ENCODE measurements at places on chromosomes 11 and 22.

GRCh38 chr11:70854901-70855556 lies 397.3 kb downstream of the SHANK2 start:
- DNase-seq: no peak

DNA sequence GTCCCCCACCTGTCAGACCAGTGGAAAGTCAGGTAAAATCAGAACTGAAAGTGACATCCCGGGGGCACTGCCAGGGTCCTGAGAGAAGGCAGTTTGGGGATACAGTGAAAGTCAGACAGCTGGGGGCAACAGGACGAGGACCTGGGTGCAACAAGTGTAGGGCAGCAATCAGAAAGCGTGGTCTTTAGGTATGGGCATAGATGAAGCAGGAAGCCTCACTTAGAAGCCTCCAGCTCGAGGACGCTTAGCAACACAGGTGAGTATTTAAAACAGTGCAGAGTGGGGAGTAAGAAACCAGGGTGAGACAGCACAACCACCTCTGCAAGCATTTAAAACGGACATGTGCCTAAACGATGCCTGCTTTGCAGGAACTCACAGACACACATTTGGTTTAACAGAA lies 64.6 kb upstream of the POU2AF1 start:
- no peak for DNase-seq

DNA sequence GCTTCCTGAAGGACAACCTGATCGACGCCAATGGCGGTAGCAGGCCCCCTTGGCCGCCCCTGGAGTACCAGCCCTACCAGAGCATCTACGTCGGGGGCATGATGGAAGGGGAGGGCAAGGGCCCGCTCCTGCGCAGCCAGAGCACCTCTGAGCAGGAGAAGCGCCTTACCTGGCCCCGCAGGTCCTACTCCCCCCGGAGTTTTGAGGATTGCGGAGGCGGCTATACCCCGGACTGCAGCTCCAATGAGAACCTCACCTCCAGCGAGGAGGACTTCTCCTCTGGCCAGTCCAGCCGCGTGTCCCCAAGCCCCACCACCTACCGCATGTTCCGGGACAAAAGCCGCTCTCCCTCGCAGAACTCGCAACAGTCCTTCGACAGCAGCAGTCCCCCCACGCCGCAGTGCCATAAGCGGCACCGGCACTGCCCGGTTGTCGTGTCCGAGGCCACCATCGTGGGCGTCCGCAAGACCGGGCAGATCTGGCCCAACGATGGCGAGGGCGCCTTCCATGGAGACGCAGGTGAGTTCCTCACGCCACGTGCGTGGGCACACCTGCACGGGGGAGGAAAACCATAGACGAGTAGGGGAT lies 1.5 kb downstream of the BCR start:
- no peak for DNase-seq

DNA sequence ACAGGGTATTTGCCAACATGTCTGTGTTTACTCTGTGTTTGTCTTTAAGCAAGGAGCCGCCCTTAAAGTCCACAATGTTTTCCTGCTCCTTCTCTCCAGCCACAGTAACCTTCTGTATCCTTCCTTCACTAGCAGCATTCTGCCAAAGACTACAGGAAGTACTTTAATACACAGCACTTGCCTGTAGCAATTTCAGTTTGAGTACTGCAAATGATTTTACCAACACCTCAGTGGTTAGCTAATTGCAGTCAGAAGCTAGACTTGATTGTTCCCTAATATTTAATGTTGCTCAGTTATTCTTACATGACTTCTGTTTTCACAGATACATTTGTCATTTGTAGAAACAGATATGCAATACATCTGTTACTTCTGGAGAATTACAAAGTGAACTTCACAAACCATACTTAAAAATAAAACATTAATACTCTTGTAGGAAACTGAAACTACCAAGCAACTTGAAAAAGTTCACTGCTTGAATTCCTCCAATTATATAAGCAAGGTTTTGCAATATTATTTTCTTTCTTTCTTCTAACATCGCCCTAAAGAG lies 69.1 kb downstream of the FCHSD2 start:
- no peak for DNase-seq

- DNase-seq: no peak
Measured at GRCh38 chr22:23457380-23457985, 122.6 kb downstream of the IGLL1 start.

DNA sequence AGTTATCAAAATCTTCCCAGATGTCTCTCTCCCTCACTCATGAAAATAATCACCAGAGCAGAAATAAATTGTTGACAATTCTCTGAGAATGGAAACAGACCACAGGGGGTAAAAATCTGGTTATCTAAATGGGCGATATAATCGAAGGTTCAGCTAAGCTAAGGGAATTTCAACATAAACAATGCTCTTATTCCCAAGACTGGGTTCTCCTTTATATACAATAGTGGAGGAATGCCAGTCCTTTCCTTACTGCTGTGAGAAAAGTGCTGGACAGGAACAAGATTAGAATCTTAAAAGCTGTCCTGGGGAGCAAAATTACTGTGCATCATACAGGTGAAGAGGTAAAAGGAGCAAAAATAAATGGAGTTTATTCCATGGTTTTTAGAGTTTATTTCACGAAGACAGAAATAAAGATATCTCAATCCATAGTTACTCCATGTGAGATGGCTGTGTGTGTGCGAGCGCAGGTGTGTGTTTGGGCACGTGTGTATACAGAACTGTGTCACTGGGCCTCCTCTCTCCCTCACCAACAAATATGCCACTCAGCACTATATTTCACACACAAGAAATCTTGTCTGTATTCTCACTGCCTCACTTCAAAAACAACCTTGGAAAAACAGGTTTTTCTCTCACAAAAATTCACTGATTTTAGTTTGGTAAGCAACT lies 385.6 kb downstream of the DCDC1 start:
- DNase-seq: no peak

DNA sequence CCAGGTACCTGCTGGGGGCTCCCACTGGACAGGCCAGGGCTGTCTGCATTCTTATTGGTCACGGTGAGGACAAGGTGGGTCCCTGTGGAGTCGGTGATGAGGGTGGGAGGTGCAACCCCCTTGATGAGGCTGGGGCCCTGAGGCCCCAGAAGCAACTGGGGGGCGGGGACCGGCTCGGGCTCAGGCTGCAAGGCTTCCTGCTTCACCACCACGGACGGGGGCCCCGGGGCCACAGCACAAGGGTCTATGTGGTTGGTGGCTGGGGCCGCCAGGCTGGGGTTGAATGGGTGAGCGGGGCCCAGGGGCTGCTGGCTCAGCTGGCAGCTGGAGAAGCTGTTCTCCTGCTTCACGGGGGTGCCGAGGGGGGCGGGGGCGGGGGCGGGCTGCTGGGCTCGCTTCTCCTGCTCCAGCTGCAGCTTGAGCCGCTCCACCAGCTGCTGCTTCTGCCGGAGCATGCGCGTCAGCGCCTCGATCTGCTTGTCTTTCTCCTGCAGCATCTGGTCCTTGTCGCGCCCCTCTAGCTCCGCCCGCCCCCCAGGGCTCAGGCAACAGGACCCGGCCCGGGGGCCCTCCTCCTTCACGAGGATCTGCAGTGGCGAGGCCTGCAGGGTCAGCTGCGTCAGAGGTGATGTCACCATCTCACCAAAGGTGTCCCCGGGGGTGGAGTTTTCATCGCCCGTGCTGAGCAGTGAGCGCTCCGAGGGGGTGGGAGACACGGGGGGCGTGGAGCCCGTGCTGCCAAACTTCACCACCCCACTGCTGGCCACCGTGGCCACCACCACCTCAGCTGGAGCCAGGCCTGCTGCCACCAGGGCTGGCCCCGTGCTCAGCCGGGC lies 48.2 kb downstream of the SGSM3 start:
- no peak for DNase-seq

- DNase-seq: no peak
Measured at GRCh38 chr22:31998784-31999385, 44.2 kb upstream of the SLC5A1 start.

- DNase-seq: no peak
Measured at GRCh38 chr11:13183094-13183825, 94.3 kb upstream of the BMAL1 start.

- no peak for DNase-seq
Measured at GRCh38 chr22:23806837-23807236, 20.1 kb downstream of the SMARCB1 start.

DNA sequence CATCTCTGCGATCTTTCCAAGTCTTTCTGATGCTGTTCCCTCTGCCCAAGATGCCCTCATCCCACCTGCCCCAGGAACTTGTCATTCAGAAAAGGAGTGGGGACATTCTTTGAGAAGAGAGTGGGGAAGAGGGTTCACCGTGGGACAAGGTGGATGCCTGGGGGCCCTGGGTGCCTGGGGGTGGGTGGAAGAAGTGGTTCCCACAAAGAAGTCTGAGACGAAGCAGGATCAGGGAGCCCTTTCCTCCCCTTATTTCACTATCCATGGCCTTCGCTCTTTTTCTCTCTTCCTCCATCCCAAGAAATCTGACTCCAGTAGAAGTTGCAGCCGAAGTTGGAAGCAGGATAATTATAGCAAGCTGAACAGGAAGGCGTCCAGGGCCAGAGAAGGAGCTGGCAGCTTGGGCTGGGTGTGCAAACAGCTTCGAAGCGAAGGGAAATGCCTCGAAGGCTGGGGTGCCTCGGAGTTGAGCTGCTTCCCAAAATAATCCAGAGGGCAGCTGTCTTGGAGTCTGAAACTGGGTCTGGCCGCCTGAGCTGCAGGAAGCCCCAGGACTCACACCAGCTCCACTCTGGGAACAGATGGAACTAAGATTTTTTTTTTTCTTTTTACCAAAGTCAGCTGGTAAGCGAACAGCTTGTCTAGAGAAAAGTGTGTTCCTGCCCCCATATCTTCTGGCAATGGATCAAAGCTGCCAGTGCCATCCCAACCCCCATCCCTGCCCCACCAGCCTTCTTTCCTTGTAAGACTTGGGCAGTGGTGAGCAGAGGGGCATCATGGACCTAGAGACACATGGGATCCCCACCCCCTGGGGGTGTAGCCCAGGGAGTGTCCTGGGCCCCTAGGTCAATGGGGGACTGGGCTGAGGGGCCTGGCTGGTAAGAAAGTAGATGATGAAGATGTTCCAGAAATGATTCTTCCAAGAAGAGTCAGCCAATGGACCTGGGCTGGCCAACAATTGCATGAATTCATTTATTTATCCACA lies 31.5 kb downstream of the PARVG start:
- no peak for DNase-seq

- no peak for DNase-seq
Measured at GRCh38 chr22:26199665-26200064, 30.4 kb downstream of the SEZ6L start.

DNA sequence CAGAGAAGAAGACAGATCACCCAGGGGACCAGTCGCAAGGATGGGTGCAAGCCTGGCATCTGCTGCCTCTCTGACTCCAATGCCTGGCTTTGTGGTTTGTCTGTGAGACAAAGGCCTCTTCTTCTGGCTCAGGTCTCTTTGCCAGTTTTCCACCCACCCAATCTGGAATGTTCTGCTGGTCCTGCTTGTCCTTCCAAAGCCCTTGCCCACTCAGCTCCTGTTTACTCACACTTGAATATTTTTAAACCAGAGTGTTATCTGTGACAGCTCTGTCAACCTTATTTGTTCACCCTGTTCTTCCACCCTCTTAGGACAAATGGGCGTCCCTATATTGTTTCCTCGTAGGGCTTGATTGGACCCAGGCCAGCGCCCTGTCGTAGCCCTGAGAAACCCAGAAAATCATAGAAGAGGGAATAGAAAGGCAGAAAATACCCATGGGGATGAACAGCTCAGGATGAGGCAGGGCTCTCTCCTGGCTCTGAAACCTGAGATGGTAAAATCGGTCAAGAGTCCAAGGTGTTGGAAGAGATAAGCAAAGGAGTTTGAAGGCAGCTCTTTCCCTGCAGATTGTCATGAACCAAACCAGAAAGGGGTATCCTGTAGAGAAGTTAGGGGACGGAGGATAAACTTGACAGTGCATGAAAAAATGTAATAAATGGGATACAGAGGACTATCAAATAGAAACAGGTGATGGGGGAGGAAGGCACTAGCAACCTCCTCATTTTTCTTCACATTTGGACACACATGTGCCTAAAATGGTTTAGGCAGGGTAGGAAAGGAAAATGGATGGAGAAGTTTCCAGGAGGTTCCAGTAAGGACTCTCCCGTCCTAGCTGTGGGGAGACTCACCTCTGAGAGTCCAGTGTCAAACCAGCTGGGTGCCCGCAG lies 651 bp downstream of the CRYAB start:
- DNase-seq: no peak

GRCh38 chr11:130830566-130830965 lies 85.7 kb downstream of the SNX19 start:
- no peak for DNase-seq

- no peak for DNase-seq
Measured at GRCh38 chr11:64758330-64759079, 1.3 kb downstream of the PYGM start.

DNA sequence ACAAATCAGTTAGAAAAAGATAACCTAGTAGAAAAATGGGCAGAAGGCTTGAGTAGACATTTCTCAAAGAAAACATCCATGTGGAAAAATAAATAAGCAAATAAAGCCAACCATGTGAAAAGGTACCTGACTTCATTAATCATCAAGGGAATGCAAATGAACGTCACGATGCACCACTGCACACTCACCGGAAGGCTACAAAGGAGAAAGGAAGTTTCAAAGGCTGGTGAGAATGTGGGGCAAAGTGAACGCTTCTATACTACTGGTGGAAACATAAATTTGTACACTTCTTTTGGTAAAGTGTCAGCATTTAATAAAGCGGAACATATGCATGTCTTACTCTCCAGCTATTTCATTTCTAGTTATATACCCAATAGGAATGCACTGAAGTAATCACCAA lies 166.8 kb downstream of the CSNK2A3 start:
- no peak for DNase-seq

DNA sequence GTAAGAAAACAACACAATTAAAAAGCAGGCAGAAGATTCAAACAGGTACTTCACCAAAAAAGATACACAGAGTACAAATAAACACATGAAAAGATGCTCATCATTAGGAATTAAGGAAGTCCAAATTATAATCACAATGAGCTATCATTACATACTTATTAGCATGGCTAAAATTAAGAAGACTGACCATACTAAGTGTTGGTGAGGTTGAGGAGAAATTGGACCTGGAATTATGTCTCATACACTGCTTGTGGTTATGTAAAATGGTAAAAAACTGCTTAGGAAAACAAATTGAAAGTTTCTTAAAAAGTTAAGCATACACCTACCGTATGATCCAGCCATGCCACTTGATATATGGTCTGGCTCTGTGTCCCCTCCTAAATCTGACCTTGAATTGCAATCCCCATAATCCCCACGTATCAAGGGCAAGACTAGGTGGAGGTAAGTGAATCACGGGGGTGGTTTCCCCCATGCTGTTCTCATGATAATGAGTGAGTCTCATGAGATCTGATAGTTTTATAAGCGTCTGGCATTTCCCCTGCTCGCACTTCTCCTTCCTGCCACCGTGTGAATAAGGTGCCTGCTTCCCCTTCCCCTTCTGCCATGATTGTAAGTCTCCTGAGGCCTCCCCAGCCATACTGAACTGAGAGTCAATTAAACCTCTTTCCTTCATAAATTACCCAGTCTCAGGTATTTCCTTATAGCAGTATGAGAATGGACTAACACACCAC lies 4.8 kb downstream of the SAAL1 start:
- no peak for DNase-seq

DNA sequence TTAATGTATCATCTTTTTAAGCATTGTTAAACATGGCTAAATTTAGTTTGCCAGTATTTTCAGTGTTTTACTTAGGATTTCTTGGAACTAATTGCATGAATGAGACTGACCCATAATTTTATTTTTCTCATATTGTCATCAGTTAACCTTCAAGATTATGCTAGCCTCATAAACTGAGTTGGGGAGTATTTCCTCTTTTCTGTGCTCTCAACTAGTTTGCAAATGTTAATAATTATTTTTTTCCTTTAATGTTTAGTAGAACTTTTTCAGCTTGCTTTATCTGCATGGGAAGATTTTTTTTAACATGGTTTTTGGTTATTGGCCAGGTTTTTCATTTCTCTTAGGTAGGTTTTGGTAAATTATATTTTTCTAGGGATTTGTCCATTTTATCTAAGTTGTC lies 235.4 kb upstream of the SESN3 start:
- no peak for DNase-seq

All from stimulated activated CD8-positive, alpha-beta memory T cell treated with anti-CD3 and anti-CD28 coated beads, Interleukin-7, amount 100 ng/mL, for 1 hour (primary cell).